ENCODE measurements at places on chromosomes 11 and 22.

DNA sequence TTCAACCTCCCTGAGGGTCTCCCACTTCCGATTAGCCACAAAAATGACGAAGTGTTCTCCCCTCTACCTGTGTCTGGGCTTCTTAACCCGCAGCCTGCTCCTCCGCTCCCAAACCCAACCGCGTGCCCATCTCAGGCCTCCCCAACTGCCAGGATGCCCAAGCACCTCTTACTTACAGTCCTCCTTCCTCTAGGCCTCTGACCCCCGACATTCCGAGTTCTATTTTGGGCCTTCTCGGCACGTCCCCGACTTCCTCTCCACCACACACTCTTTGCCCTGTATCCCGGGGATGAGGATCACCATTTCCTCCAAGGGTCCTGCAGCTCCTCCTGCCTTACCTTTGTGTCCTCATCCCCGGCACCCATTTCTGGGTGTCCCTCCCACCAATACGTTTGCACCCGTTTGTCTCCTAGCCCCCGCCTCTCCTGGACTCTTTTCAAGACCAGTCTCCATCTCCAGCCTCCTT is 388 bp upstream of the MUS81 start:
- no peak for DNase-seq

DNA sequence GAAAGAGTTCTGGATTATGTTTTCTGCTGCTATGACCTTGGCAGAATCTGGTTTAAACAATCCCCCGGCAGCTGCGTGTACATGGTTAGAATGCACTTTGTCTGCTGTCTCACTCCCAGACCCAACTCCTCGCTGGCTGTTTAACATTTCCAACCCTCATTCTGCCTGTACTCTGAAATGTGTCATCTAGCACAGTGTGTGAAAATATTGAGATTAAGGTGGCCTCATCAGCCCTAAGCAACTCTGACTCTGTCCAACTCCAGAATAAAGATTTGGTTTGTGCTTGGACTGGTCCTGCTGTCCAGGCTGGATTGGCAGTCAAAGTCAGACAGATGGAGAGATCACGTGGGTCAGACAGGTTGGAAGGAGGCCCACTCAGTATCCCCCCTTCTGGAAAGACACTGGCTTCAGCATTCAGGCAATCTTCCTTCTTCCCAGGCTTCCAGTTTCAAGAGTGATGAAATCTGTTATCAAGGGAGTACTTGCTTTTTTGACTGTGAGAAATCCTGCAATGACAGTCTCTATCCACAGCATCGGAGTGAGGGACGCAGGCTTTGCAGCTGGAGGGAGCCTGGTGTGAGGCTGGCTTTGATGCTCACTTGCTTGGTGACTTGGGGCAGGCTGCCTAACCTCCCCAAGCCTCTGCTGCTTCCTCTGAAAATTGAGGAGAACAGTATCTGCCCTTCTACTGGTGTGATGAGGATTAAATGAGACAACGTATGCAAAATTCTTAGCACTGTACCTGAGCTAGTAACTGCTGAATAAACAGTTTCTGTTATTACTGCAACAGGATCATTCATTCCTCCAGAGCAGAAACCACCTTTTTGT is 29.8 kb downstream of the ABTB2 start:
- no peak for DNase-seq

DNA sequence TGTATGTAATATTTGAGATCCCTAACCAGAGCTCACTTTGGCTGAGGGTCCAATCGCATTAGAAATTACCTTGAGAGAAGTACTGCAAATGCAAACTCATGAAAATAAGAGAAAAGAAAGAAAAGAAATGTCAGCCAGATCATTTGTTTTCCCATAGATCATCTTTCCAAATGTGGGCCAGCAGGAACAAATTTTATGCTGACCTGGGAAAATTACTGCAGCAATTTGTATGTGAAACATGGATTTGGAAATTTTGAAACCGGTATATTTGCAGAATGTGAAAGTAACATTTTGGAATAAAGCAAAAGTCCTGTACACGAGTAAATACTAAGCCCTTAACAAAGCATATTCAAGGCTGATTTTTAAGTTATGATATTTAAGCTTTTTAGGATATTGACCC is 1058.9 kb upstream of the CCDC90B start:
- no peak for DNase-seq

DNA sequence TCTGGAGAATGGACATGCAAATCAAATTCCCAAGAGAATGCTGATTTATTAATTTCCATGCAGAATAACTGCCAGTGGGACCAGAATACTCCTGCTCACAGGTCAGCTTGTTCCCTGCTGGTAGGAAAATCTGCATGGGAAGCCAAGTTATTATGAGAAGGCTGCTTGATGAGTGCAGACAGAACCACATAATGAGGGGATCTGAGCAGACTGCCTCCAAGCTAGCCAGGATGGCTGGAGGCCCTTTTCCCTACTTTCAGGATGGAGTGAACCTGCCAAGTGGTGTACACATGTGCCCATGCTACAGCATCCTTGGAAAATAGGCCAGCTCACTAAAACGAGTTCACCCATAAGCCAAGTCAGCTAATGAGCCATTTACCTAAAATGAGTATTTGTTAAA is 55.2 kb upstream of the ZBED5 start:
- no peak for DNase-seq

DNA sequence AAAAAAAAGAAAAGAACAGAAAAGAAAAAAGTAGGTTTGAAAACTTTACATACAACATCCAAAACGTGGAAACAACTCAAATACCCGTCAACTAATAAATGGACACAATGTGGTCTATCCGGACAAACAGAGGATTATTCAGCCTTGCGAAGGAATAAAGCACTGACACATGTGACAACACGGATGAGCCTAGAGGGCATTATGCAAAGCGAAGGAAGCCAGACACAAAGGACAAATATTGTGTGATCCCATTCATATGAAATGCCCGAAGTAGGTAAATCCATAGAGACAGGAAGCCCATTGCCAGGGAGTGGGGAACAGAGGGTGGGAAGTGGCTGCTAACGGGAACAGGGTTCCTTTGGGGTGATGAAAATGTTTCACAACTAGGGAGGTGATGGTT is 11.8 kb downstream of the RFPL1 start:
- no peak for DNase-seq

- no peak for DNase-seq
These were observed 147.5 kb upstream of the B3GAT1 start for GRCh38 chr11:134559602-134559962.

- DNase-seq: no peak
These were observed 59.0 kb upstream of the SHANK2 start for GRCh38 chr11:71311176-71311925.

DNA sequence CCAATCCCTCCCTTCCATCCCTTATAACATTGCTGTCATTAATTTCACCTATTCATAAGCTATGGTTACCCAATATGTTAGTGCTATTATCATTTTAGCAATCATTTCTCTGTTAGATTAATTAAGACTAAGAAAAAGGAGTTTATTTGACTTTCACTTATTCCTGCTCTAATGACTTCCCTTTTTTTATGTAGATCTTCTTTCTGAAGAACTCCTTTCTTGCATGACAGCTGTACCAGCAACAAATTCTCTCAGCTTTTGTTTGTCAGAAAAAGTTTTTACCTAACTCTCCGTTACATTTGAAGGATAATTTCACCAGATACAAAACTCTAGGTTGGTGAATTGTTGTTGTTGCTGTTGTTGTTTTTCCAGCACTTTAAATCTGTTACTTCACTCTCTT is 28.6 kb upstream of the OR8B8 start:
- DNase-seq: no peak

GRCh38 chr11:111936040-111936540 is 1.1 kb upstream of the DIXDC1 start:
- DNase-seq: no peak

- no peak for DNase-seq
These were observed 26.4 kb downstream of the AMOTL1 start for GRCh38 chr11:94794287-94795168.

GRCh38 chr11:77879218-77879617 is 58.3 kb downstream of the AAMDC start:
- no peak for DNase-seq

DNA sequence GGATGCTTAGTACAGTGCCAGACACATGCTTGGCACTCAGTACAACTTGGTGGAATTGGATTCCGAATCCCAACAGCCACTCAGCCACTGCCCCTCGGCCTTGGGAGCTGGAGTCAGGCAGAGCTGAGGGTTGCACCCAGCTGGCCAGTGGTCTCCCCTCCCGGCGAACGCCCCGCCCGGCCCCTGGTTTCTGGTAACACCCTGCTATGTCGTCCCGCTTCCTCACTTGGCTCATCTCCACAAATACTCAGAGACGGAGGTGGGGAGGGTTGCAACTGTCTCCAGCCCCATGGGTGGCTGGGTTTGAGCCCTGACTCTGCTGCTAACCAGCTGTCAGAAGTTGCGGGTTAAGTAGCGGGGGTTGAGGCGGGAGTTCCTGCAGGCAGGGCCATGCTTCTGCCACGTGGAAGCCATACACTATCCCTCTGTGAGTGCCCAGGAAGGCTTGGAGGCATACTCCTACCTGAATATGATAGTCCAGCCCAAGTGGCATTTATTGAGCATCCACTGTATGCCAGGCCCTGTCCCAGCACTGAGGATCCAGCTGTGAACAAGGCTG is 67.1 kb downstream of the GRIK4 start:
- no peak for DNase-seq

DNA sequence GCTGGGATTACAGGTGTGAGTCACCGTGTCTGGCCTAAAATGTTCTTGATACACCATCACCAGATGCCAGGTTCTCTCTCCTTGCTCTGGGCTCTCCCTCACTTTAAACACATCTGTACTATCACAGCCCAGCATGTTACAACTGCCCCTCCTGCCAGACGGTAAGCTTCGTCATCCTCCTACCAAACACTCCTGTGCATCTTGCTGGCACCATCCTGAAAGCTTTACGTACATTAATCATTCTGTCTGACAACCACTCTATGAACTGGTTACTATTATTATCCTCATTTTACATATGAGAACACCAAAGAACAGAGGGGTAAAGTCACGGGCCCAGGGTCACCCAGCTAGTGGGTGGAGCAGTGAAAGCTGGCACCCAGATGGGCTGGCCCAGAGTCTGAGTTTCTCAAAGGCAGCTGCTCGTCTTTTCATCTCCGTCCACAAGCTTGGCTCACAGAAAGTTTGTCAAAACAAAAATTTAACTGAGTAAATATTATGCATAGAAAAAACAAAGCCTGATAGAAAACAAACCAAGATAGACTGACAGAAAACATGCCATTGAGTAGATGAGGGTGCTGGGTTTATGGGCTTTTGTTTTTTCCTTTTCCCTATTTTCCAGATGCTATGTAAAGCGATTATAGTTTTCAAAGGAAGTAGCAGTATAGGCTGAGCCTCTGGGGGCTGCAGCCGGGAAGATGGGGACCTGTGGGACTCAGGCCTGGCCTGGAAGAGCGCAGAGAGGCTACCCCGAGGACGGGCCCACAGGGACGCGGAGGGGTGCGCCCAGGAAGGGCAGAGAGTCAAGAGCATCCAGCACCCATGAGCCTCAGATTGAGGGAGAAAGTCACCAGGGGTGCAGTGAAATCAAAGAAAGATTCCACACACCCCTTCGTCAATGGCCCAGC is 9.5 kb downstream of the PLA2G6 start:
- DNase-seq: no peak

- DNase-seq: no peak
These were observed 1380.6 kb upstream of the RAG2 start for GRCh38 chr11:37978647-37979046.

GRCh38 chr11:35381709-35382322 is 37.5 kb downstream of the SLC1A2 start:
- DNase-seq: no peak

GRCh38 chr11:133107136-133107535 is 425.2 kb downstream of the OPCML start:
- no peak for DNase-seq

GRCh38 chr11:65246506-65246905 is 15.3 kb upstream of the POLA2 start:
- no peak for DNase-seq

- DNase-seq: no peak
These were observed 134.0 kb downstream of the TRIM44 start for GRCh38 chr11:35796562-35796961.

DNA sequence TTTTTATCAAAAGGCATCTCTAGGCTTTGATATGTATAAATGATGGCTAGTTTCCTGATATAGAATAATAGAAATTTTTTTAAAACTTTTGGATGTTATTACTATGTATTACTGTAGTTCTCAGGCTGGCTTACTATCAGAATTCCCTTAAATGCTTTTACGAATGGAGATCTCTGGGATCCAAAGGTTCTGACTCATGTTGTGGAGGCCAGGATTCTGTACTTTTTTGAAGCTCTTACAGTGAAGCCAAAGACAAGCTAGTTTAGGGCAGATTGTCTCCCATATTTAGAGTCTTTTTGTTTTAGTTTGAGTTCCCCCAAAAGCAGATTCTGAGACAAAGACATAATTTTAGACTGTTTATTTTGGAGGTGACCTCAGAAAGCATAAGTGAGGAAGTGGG is 265.9 kb upstream of the SESN3 start:
- DNase-seq: no peak

GRCh38 chr22:39177456-39177775 is 24.9 kb upstream of the CBX7 start:
- DNase-seq: no peak

DNA sequence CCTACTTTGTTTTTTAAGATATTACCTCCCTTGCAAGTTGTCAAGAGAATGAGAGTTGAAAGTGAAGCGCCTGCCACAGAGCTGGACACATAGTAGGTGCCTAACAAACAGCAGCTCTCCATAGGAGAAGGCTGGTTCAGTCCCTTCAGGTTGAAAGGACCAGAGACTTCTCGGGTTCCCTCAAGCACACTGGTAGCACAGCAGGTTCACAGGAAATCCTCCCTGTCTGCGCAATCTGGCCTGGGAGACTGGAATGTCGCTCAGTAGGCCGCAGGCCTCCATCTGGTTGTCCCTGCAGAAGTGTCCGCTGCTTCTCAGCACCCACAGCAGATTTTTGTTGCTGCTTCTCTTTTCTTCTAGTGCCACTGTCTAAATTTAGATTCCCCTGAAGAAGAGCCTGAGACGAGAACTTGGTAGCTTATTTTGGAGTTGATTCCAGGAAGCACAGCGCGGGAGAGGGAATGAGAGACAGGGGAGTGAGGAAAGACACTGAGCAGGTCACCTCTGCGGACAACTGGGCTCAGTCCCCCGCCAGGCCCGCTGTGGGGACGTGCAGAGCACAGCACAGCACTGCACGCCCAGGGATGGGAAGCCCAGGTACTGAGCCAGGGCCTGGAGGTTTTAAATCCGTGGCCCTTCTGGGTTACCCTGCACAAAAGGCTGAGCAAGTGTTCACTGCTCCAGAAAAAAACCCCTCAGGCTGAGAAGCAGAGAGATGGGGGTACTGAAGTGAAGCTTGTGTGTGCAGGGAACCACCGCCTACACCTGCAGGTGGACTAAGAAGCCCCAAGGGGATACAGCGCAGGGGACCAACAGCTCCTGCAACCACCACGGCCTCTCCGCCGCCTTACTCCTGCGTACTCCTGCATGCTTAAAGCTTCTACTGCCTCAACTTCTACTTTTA is 31.6 kb downstream of the RBX1 start:
- peak; percentile 50 for DNase-seq
